ENCODE measurements at places on chromosomes 16 and 17.

GRCh38 chr17:40291281-40291664, 3.6 kb downstream of the CDC6 start:
- DNase-seq: no peak

GRCh38 chr16:68113765-68114240, 28.6 kb downstream of the NFATC3 start:
- no peak for DNase-seq

- no peak for DNase-seq
Measured at GRCh38 chr17:36808180-36808661, 129.1 kb upstream of the LHX1 start.

- DNase-seq: no peak
Measured at GRCh38 chr16:21300309-21301167, 22.4 kb upstream of the CRYM start.

DNA sequence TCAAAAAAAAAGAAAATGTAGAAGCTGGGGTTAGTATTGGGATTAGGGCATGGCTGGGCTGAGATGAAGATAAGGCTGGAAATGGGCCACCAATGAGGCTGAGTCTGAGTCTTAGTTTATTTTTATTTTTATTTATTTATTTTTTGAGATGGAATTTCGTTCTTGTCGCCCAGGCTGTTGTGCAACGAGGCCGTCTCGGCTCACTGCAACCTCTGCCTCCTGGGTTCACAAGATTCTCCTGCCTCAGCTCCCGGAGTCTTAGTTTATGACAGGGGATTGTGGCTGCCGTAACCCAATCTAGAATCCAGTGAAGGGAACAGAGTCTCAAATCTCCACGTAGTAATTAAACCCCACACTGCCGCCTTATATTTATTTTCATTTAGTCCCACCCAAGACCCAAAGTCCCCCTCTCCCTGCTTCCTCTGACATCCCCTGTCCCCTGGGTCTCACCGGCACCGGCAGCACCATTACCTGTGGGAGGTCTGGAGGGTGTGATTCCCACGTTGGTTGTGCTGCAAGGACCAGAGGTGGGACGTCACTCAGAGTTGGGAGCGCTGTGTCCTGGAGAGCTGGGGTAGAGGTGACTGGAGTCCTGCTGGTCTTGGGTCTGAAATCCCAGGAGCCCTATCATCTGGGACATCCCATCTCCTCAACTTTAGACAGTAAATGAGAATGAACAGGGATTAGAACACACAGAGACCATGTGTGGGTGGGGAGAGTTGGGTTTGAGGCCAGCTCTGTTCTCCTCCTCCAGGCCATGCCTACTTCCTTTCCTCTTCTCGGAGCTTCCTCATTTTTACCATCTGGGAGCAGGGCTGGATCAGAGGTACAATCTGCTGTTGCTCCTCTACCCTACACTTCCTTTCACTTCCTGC, at the start of gene CLEC10A:
Gene CLEC10A (minus strand): TSS at position 671 of the 875 bp plus-strand sequence. CDS start 1,439 bp downstream, outside the sequence.
- DNase-seq: no peak

DNA sequence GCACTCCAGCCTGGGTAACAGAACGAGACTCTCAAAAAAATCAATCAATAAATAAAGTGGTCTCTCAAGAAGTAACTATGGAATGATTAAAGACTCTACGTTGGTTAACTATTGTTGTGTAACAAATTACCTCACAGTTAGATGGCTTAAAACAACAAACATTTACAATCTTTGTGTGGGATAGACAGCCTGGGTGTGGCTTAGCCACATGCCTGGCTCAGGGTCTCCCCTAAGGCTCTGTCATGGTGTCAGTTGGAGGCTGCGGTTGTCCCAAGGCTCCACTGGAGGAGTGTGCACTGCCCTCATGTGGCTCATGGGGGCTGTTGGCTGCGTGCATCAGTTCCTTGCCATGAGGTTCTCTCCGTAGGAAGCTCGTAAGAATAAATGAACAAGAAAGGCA, 294.5 kb downstream of the SNX29 start:
- no peak for DNase-seq

Measured in stimulated activated CD4-positive, alpha-beta T cell treated with anti-CD3 and anti-CD28 coated beads, TNF-alpha, amount 100 ng/mL, for 1 hour (primary cell).